ENCODE measurements at places on chromosomes 2 and 18. TPM values are rescaled to one million over a fixed set of nuclear protein-coding genes. Genes with fewer than 3 reads are reported as not detected.

DNA sequence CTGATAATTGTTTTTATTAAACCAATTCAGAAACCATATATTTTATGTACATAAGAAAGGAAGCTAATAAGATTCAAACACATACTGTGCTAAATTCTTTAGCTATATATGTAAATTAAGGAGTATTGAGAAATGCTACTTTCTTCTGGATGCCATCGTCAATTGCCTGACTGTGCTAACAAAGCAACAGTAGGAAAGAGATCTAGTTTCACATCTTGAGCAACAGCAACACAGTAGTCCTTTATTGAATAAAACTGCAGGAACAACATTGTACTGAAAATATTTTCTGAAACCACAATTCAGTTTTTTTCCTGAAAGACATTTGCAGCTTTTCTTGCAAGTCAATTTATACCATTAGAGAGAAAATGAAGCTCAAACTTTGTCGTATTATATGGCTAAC is 1404.9 kb upstream of the SLC39A10 start:
- H3K27ac ChIP-seq, result no peak overlapping the region
- H3K36me3 ChIP-seq, result no peaks in the 10 kb centered on the region
- H3K27me3 ChIP-seq, result no peaks in the 10 kb centered on the region
- no peaks in the 10 kb centered on the region for H3K4me1 ChIP-seq
- no peak for DNase-seq

Gene MRO
- 0.67 TPM for total RNA-seq

- no peak for DNase-seq
- no peaks in the 10 kb centered on the region for H3K27me3 ChIP-seq
- no peaks in the 10 kb centered on the region for H3K36me3 ChIP-seq
- no peak overlapping the region for H3K27ac ChIP-seq
These were observed 57.3 kb downstream of the UNC50 start for GRCh38 chr2:98665677-98666076.

- H3K4me1 ChIP-seq, result peaks cover 5% of the 10 kb centered on the region
- no peak for DNase-seq
- H3K4me3 ChIP-seq, result no peak overlapping the region
- H3K27me3 ChIP-seq, result no peaks in the 10 kb centered on the region
- no peaks in the 10 kb centered on the region for H3K36me3 ChIP-seq
These were observed 139.3 kb downstream of the MYCN start for GRCh38 chr2:16079637-16080036.

Gene GREB1
- 41.7 TPM for total RNA-seq

DNA sequence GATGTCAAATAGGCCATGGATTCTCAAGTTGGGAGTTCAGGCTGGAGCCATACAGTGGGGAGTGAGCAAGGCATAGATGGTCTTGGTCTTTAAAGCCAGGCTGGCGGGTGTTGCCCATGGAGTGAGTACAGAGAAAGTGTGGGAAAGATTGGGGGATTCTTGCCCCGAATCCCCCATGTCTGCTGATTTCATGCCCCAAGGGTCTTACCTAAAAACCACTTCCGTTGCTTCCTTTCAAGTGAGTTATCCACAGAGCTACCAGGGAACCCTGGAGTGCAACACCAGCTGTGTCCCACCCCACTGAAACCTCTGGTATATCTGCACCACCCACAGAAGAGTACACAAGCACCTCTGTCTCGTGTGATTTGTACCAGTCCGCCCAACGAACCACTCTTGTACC is 31.4 kb downstream of the FHOD3 start:
- H3K27me3 ChIP-seq, result no peaks in the 10 kb centered on the region
- H3K4me1 ChIP-seq, result peaks cover 13% of the 10 kb centered on the region
- no peaks in the 10 kb centered on the region for H3K36me3 ChIP-seq
- H3K4me3 ChIP-seq, result no peak overlapping the region
- H3K27ac ChIP-seq, result no peak overlapping the region

Gene CCDC148
- total RNA-seq, result 1.3 TPM
